ENCODE measurements at places on chromosomes 7 and 10.
A peak's percentile ranks its signal among the peaks of the same experiment; 100 is the strongest.

DNA sequence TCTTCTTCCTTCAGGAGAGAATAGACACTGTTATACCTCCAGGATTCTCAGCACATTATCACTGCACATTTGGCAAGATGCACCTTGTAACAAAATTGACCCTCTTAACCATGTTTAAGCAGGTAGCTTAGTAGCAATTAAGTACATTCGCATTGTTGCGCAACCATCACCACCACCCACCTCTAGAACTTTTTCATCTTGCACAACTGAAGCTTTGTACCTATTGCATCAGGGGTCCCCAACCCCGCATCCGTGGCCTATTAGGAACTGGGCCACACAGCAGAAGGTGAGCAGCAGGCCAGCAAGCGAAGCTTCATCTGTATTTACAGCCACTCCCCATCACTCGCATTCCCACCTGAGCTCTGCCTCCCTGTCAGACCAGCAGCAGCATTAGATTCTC, 29.9 kb upstream of the SMURF1 start:
- DNase-seq: no peak

GRCh38 chr7:115582956-115583355, 447.6 kb downstream of the TFEC start:
- DNase-seq: no peak

DNA sequence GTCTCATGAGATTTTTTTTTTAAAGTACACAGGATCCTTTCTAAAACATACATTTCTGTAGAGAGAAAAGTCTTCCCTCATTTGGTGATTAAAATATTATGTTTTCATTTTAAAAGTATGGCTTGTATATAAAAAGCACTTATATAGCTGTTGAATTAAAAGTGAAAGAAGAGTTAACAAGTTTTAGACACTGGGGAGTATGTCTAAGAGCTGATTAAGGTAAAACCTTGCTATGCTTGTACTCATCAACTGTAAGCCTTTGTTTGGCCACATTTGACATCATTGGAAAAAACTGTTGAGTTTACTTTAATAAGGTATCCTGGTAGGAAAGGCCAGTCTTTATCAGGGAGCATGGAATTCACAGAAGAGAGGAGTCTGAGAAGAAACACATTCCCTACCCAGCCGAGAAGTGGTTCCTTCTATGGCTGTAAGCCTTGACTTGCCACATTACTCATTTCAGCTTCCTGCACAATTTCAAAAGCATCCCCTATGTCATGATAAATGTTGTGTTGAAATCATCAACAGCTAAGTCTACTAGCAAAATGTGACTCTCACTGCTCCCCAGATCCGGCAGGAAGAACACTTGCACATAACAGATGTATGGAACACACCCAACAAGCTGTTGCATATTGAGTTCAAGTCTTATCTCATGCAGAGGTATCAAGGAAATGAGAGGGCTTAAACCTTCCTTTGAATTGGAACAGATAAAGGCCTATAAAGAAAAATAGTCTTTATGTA, 171.8 kb upstream of the CDK1 start:
- no peak for DNase-seq

DNA sequence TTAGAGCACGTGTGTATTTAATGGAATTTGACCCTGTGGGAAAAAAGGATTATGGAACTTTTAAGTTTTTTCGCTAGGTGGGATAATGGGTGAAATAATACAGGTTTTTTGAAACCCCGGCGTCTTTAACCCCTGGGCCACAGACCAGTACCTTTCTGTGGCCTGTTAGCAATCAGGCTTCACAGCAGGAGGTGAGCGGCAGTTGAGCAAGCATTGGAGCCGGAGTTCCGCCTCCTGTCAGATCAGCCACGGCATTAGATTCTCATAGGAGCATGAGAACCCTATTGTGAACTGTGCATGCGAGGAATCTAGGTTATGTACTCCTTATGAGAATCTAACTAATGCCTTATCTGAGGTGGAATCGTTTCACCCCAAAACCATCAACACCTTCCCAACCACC, 28.6 kb downstream of the WAC start:
- DNase-seq: no peak

- peak; percentile 28 for DNase-seq
These were observed 82.7 kb downstream of the SPAG6 start for GRCh38 chr10:22427890-22428571.

DNA sequence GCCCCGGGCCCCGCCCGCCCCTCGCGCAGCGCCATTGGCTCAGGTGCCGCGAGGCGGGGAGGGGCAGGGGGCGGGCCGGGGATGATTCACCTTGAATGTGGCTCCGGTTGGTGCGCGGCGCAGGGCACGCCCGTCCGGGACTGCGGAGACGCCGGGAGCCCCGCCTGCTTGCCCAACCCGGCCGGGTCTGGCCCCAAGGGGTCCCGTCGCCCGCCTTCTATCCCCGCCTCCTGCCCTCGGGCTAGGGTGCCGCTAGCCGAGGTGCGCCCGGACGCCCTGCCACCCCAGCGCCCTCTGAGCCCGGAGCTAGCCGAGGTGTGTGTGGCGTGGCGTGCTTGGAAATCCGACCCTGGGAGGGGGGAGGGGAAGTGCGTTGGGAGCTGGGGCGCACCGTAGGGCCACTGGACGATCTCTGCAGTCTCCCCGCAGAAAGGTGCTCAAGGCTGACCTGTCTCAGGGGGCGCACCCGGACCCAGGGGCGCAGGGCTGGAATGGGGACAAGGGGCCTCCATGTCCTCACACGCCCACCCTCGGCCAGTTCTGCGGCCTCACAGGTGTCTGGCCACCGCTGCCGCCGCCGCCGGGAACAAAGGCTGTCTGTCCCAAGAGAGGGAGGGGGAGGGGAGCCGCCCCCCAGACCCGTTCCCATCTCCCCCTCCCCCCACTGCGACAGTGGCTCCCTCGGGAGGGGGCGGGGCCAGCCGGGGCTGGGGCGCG, 168.9 kb downstream of the NRF1 start:
- DNase-seq: peak; percentile 86

- DNase-seq: no peak
These were observed 208.1 kb downstream of the KIAA1217 start for GRCh38 chr10:24417053-24417452.

GRCh38 chr10:556971-557637, 132.4 kb downstream of the DIP2C start:
- DNase-seq: no peak

GRCh38 chr7:30750683-30751650, 968 bp upstream of the INMT start:
- DNase-seq: peak; percentile 29

- no peak for DNase-seq
These were observed 78.5 kb downstream of the SEC61G start for GRCh38 chr7:54680377-54681005.

GRCh38 chr10:85661123-85661522, 705.5 kb downstream of the GRID1 start:
- DNase-seq: no peak

- DNase-seq: no peak
These were observed 199.9 kb downstream of the EVX1 start for GRCh38 chr7:27442455-27442854.

GRCh38 chr10:84537447-84537931, 209.1 kb downstream of the CCSER2 start:
- peak; percentile 49 for DNase-seq

GRCh38 chr10:55065185-55065584, 264.2 kb upstream of the PCDH15 start:
- no peak for DNase-seq

- DNase-seq: no peak
These were observed 39.5 kb upstream of the OPN4 start for GRCh38 chr10:86614853-86615252.

DNA sequence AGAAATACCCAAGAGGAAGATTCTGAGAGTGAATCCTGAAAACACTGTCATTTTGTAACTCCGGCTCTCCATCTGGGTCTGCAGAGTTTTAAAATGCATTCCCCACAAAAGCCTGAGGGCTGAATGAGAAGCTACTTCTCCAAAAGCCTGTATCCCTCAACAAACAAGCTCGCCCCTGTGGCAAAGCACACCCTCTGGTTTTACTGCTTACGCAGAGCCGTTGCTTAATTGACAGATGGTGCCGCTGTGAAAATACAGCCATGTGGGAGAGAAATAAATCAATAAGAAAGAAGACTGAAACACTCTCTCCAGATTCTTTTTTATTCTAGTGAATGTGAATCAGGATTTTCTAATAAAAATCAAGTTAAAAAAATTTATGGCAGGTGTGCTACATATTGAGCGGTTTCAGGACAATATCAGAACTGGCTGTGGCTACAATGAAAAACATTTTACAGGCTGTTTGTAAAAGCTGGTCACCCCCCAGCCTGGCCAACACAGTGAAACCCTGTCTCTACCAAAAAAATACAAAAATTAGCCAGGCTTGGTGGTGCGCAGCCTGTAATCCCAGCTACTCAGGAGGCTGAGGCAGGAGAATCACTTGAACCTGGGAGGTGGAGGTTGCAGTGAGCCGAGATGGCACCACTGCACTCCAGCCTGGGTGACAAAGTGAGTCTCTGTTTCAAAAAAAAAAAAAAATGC, 32.5 kb downstream of the C7orf33 start:
- no peak for DNase-seq

- no peak for DNase-seq
These were observed 42.1 kb upstream of the NOBOX start for GRCh38 chr7:144445590-144445989.

- peak; percentile 62 for DNase-seq
These were observed 77.5 kb upstream of the CUX1 start for GRCh38 chr7:101739775-101740398.

DNA sequence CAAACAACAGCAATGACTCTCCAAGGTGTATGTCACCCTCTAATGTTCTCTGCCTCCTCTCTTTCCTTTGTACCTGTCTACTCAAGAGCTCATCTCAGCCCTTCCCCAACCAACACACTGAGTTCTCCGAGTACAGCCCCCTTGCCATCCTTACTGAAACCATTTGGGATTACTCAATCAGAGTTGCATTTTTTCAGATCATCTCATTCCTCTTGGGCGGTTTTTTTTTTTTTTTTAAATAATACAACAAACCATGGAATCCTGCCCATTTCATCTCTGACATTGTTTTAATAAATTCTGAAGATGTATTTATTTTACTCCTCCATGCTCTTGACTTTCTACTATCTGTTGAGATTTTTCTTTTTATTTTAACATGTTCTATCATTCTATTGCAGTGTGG, 4.2 kb upstream of the CREB3L2 start:
- DNase-seq: no peak

GRCh38 chr10:114795039-114795438, 26.5 kb upstream of the FHIP2A start:
- no peak for DNase-seq

GRCh38 chr7:105450177-105450861, 61.6 kb upstream of the SRPK2 start:
- DNase-seq: no peak

DNA sequence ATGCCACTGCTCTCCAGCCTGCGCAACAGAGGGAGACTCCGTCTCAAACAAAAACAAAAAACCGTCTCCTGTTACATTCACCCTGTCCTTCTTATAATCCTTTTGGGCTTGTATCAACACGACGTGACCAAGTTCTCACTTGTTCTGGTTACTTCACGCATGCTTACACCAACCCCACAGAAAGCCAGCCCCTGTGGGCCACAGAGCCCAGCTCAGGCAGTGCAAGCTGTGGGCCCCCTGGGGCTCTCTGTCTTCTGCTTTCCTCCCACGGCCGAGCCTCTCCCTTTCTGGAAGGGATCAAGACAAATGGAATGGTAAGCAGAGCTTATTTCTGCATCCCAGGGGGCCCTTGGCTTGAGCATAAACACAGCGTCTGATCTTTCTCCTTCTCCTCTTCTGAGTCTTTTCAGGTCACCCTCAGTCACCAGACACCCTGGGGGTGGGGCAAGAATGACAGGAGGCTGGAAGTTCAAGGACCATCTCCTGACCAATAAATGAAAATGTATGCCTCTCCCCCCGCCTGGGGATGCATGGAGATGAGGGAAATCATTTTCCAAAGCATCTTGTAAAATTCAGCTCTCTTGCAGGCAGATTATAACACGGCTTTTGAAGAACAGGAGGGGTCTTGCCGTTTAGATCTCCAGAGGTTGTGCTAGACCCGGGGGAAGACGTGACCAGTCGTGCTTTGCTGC, 19.0 kb upstream of the TRIM56 start:
- no peak for DNase-seq

DNA sequence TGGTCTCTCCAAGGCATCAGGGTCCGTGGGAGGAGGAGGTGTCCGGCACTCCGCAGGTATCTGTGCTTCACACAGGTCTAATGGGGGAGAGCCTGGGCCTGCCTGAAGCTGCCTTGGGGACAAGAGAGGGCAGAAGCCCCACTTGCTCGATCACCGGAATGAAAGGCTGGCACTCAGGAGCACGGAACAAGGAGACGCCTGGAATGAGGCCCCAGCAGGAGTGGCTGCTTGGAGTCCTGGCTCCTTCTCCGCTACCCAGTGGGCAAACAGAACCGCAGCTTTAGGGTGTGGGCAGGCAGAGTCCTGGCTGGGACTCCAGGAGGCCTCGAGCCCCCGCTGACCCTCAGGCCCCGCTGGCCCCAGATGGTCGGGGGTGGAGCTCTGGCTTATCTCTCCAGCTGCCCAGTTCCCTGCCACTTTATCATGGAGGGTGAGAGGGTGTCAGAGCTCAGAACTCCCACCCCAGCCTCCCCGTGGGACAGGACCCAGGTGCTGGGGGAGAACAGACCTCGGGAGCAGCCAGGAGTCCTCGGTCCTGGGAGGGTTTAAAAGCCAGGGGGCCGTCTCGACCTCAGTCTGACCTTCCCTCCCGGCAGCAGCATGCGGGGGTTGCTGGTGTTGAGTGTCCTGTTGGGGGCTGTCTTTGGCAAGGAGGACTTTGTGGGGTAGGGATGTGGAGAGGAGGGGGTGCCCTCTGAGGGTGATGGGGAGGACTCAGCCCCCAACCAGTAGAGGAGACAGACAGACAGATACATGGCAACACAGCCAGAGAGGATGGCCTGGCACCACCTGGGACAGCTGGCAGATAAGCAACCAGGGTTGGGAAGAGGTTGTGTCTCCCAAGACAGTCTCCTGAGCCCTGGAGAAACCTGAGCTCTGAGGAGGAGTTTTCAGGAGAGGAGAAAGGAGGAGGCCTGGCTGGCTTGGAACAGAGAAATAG, at the start of gene CPA1:
CPA1 (plus strand) TSS at position 574 of the 940 bp plus-strand sequence; CDS start at position 601, 27 bp downstream.
- no peak for DNase-seq

- DNase-seq: no peak
These were observed 109.0 kb downstream of the COL28A1 start for GRCh38 chr7:7426676-7427075.

- peak; percentile 5 for DNase-seq
These were observed 72.0 kb downstream of the SLC37A3 start for GRCh38 chr7:140326116-140326928.

DNA sequence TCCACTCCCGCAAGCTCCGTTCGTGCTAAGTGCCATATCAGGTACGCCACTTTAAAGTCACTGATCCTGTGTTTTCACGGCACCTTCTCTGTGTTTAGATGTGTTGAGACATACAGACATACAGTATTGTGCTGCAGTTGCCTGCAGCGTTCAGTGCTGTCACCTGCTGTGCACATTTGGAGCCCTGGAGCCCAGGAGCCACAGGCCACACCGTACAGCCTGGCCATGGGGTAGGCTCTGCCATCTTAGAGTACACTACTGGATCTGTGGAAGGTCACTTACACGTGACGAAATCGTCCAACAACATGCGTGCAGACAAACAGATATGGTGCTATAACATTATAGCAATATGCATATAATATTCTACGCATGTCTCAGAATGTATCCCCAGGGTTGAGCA, 111.3 kb downstream of the ELFN1 start:
- DNase-seq: no peak
